ENCODE measurements at places on chromosomes 5 and 9.

GRCh38 chr5:172820046-172820767 is 13.8 kb upstream of the ERGIC1 start:
- DNase-seq, result no peak

DNA sequence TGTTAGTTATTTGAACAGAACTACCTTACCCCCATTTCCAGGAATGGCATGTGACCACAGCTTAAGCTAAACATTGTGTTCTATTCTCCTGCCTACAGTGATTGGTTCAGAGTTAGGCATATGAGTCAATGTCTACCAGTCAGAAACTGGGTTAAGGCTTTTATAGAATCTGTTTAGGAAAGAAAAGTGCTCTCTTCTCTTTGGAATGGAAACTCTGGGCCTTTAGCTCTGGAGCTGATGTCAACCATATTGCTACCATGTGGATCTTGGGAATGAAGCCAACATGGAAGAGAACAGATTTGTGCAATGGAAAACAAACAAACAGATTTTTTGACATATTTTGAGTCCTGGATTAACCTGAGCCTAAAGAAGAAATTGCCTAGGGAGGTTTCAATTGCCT is 488.9 kb upstream of the TNC start:
- no peak for DNase-seq

- DNase-seq, result no peak
Measured at GRCh38 chr5:108953940-108954339, 206.2 kb downstream of the FER start.

DNA sequence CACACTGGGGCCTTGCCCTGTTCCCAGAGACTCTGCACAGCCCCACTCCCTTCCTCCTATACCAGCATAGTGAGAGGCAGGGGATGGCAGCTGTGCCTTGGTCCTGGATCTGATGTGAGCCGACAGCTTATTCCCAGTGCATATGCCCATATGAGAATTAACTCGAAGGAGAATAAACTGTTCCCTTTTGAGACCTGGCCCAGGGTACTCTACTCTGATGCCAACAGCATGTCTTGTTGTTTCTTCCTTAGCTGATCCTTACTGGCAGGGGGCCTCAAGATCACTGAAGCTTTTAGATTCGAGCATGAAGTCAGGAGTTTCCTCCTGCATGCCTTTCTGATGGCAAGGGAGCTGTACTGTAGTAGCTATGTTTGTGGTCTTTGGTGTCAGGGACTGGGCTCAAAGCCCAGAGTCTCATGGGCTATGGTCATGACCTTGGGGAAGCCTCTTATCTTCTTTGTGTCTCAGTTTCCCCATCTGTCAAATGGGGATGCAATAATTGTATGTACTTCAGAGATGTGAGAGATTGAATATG is 57.1 kb downstream of the DOCK2 start:
- DNase-seq, result no peak

- DNase-seq, result no peak
Measured at GRCh38 chr5:27494887-27495286, 456.5 kb upstream of the CDH9 start.

GRCh38 chr5:180601591-180602480 is 10.5 kb upstream of the SCGB3A1 start:
- no peak for DNase-seq

DNA sequence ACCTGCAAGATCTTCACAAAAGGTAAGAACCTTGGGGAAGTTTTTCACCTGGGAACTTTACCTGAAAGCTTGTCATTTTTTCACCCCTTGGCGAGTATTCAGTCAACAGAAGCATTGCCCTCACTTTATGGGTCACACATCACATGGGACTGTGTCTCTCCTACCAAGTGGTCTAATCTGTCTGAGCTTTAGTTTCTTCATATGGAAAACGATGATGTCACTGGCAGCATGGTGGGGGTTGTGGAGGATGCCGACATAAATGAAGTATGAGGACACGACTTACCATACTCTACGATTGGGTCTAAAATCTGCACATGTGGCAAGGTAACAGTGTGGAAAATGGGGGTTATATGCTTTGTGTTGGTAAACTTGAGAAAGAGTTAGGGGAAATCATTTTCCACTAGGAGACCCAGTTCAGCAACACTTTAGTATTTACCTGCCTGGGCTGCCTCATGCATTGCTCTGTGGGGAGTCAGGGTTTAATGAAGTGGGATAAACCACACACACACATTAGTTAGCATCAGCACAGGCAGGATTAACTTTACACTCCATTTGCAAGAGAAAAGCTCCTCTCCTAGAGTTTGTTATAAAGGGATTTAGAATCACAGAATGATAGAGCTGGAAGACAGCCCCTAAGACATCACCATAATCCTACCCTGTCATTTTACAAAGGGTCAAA is 19.8 kb upstream of the PAX5 start:
- no peak for DNase-seq

DNA sequence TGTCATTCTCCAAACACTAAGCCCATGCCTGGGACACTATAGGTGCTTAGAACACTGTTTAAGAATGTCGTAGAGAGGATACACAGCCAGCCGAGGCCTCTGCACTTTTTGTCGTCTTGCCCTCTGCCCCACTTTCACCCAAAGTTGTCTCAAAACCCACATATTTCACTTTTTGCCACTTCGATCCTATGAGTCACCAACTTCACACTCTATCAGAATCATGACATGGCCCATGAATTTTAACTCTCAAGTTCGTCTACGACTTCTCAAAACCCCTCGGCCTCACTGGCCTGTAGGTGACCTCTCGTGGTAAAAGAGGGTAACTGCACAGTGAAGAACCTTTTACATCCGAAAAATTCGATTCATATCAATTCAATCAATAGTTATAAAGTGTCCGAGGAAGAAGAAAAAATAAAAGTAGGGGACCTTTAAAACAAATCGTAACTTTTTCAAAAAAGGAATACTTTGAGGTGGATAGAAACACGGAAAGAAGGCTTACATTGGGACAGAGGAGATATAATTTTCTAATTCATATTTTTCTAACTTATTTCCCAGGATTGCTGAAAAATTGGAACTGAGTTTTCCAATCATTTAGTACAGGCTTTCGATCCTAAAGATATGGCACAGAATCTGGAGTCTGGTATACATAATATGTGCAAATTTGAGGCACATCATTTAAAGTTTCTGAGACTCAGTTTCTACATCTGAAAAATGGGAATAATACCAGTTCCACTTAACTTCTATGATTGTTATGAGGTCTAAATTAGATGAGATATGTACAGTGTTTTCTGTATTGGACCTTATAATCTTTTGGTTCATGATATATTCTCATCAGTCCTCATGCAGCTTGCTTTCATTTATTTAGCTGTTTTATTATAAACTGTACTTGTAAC is 122.6 kb downstream of the APBA1 start:
- DNase-seq, result peak; percentile 25

GRCh38 chr5:81425569-81425968 is 31.6 kb upstream of the ACOT12 start:
- peak; percentile 36 for DNase-seq

DNA sequence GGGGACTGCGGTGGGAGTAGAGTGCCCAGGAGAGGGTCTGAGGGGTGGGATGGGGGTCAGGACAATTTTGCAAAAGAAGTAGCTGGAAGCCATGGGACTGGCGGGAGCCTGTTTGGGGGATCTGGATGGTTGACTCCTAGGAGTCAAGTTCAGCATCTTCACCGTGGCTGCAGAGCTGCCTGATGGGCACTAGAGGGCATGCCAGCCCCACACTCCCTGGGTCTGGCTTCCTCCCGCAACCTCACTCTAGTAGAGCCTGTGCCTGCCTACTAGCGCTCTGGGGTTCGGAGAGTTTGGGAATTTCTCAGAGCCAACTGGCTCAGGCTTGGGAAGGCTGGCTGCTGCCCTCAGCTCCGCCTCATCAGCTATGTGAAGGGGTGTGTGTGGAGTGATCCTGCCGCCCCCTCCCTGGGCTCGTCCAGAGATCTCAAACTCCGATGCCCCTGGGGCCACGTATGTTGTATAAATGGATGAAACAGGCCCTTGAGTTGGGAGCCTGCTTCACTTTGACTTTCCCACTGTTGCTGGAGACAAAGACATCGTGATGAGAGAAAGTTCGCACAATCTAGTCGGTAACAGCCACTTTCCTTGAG is 10.8 kb downstream of the TSPAN17 start:
- DNase-seq, result peak; percentile 79

DNA sequence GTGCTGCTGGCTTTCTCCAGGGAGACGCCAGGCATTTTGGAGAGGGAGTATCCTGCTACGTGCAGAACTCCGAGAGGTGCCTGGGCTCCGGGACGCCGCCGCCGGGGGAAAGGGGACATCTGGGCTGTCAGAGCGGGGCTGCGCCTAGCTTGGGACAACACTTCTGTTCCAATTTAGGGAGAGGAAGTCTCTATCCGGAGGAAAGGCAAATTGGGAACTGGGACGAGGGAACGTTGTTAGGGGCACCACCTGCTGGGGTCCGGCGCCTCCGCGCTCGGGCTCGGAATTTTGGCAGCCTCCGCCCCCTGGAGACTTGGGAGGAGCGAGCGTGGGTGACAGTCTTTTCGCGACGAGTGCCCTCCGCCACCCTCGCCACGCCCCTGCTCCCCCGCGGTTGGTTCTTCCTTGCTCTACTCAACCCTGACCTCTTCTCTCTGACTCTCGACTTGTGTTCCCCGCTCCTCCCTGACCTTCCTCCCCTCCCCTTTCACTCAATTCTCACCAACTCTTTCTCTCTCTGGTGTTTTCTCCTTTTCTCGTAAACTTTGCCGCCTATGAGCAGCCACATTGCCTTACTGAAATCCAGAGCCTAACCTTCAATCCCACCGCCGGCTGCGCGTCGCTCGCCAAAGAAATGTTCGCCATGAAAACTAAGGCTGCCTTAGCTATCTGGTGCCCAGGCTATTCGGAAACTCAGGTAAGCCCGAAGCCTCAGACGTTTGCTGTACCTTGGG is 1.6 kb downstream of the TSLP start:
- peak; percentile 30 for DNase-seq

GRCh38 chr5:147160902-147161700 is 73.7 kb upstream of the STK32A start:
- DNase-seq, result no peak

DNA sequence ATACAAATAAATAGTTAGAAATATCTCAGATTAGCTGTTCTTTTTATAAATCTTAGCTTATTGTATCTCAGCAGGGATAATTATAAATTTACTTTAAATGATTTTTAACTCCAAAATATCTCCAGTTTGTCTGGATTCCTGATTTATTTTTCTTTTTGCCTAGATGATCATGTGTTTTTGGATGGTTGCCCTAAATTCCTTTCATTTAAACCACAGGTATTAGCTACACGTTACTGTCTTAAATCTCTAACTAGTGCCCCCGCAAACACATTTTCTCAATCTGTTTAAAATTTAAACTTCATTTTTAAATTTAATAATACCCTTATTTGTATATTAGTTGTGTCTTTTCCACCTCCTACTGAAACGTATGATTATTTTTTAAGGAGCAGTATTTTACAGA is 5.6 kb downstream of the FER start:
- no peak for DNase-seq

GRCh38 chr9:133268335-133269056 is 6.5 kb downstream of the ABO start:
- DNase-seq, result no peak

DNA sequence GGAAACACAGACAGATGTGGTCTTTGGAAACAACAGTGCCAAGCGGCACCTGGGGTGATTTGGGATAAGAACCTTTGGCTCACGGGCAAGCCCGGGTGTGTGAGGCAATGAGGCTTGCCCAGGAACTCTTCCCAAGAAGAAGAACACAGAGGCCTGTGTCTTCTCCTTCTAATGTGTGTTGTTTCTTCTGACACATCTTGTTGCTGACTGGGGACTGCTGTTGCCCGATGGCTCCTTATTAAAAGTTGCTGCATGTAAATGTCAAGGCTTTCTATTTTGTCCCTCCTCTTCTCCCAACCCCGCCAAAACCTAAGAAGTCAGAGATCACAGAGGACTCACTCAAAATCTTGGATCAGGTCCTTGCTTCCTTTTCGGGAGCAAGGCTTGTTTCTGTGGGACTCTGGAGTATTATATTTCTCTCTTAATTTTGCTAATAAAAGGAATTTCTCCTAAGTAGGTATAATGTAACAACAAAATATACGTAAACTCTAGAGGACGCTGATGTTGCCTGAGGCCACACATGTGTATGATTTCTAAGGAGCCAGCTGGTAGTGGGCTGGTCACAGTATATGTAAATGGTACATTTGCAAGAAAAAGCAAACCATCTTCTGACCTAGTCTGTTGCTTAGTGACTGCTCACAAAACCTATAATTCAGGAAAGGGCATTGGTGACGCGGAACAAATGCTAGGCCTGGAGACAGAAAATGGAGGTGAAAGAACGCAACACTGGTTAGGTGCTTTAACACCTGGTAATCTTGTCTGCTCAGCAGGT is 232.5 kb downstream of the GADD45G start:
- DNase-seq, result no peak

DNA sequence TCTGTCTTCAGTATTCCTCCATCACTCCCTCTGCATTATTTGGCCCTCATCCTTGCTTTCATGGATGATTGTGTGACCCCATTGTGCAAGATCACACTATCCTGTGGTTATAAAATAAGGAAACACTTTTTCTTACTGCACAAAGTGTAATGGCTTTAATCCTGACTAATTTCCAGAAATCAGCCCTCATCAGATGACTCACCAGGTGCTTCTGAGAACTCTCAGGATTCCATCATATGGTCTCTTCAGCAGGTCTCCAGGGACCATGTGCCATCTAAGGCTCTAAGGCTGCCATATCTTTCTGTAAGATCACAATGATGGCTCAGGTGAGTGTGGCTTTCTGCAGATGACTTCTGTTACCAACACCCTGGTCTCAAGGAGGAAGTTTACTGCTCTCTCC is 27.3 kb upstream of the FER start:
- DNase-seq, result no peak

DNA sequence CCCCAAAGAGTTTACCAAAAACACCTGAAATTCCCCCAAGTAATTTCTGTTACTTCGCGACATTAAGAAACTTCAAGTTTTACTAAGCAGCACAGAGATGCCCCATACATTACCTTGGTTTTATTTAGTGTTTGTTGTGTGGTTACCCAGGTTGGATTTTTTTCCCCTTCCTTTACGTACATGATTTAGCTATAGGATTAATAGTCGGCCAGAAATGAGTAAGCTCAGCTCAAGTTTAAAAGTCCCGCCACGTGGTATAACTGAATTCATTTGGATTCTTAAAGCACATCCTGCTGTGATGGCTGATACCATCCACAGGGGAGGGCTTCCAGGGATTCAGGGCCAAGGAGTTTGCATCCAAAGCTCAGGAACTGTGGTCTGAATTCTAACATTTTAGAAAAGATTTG is 75.9 kb downstream of the DAP start:
- DNase-seq, result no peak
